Stimulated activated CD4-positive, alpha-beta T cell treated with anti-CD3 and anti-CD28 coated beads, Interleukin-1b, Interleukin-23, amount 100 ng/mL, for 1 hour (primary cell): ENCODE measurements at places on chromosomes 5 and 9.

DNA sequence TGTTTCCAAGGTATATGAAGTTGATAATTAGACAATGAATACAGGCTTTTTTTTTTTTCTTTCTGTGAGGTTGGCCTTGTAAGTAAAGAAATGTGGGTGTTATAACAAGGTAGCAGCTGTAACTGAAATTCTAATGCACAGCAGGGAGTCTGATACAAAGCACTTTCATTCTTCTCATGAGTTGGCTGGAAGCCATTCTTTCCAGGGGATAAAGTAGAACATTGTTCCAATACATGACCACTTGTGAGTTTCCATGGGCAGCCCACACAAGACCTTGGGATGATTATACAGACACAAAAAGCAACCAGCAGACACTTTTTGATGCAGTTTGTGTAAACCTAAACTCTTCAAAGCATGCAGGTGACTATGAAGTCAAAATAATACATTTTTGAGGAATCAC lies 1785.9 kb upstream of the WWC1 start:
- no peak for DNase-seq

GRCh38 chr5:134892926-134893325 lies 12.0 kb upstream of the PCBD2 start:
- no peak for DNase-seq

DNA sequence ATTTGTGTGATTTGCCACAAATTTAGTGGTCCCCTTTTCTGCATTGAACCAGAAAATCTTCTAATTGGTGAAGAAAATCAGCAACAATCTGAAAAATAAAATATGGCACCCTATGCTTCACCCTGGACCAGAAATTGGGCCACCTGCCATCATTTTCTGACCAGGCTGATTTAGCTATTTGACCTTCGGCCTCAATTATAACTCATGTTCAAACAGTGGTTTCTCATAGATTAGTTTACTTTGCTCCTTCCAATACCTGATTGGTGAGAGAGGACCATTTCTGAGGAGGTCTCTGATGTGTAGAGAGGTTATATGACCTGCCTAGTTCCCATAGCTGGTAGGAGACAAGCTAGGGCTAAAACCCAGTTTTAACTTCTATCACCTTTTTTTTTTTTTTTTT lies 59.0 kb downstream of the PTTG1 start:
- DNase-seq: no peak

- no peak for DNase-seq
Observed at GRCh38 chr5:15106530-15107283, 235.1 kb upstream of the ANKH start.

GRCh38 chr5:150500905-150501304 lies 7.0 kb upstream of the NDST1 start:
- DNase-seq: no peak

DNA sequence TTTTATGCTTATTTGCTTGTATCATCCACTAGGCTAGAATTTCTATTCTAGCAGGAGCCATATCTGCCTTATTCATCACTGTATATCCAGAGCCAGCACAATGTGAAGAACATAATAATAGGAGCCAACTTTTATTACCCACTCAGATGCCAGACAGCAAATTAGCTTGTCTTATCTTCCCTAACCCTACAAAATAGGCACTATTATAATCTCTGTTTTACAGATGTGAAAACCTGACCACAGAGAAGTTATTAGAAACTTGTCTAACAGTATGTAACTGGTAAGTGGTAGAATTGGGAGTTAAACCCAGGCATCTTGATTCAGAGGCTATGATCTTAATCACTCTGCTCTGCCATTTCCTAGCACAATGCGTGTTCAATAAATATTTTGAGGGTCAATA lies 579.5 kb downstream of the CAAP1 start:
- no peak for DNase-seq

- no peak for DNase-seq
Observed at GRCh38 chr9:69190863-69191181, 16.7 kb downstream of the TJP2 start.

DNA sequence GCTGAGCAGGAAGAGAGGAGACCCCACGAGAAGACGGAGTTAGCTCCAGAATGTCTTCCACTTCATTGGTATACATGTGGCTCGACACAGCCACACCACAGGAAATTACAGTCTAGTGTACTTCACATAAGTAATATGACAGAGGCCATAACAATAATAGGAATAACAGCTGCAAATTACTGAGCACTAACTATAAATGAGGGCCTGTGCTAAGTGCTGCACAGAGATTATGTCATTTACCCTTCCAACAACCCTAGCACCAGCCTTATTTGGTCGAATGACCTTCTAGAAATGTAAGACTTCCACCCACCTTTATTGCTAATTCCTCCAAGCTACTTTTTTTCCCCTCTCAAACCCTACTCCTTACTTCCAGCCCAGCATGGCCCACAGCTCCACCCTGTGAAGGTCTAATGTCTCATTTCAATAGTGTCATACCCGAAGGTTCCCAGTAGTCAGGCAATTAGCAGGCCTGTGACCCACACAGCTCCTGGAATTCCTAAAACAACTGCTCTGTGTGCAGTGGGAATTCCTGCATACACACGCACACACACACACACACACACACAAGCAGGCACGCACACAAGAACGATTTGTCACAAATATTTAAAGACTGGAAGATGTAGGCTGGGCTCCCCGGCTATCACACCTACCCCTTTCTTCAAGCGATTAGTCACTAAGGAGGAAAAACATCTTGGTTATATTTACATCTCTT lies 134.5 kb downstream of the FRMD3 start:
- no peak for DNase-seq

GRCh38 chr9:136133191-136133958 lies 14.7 kb upstream of the TMEM250 start:
- no peak for DNase-seq

DNA sequence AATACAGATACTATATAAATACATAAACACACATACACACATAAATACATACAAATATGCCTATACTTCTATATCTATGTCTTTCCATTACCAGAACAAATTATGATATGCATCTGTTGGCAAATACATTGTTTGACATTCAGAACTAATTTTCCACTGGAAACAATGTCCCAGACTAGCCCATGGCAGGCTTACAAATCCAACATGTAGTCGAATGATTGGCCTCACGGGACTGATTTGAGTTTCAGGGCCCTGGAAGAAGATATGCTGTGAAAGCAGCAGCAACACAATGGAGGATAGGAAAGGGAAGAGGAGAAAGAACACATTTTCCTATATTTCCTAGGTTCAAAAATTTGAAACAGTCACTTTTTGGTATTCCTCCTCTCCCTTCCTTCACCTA lies 881.1 kb upstream of the DMAC1 start:
- no peak for DNase-seq

GRCh38 chr5:402615-403359 lies 40.2 kb upstream of the EXOC3 start:
- no peak for DNase-seq

DNA sequence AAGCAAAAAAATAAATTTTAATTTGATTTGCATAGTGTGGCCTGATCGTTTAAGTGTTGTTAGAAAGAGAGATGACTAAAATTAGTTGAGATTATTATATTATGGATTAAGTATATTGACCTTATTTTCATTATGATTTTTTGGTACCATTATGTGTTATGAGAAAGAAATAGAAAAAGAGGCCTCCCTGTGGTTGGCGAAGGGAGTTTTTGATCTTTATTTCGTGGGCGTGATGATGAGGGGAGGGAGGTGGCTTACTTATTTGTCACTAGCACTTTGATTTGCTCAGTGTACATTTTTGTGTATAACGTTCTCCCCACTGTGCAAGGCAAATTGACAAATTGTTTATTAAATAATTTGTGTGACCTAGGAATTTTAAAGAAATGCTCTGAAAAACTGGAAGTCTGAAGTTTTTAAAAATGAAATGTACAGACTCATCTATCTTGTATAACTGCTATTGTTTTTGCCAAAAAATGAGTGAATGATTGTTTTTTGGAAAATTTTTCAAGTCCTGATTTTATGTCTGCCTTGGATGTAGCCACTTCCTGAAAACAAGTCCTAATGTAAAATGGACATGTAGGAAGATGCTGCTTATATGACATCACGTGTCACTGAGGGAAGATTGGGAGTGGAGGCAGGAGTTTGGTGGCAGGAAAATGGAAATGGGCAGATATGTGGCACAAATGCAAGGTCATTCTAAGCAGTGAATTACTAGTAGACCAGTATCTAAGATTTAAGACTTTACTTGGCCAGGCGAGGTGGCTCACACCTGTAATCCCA lies 3.0 kb downstream of the DAPK1 start:
- no peak for DNase-seq

DNA sequence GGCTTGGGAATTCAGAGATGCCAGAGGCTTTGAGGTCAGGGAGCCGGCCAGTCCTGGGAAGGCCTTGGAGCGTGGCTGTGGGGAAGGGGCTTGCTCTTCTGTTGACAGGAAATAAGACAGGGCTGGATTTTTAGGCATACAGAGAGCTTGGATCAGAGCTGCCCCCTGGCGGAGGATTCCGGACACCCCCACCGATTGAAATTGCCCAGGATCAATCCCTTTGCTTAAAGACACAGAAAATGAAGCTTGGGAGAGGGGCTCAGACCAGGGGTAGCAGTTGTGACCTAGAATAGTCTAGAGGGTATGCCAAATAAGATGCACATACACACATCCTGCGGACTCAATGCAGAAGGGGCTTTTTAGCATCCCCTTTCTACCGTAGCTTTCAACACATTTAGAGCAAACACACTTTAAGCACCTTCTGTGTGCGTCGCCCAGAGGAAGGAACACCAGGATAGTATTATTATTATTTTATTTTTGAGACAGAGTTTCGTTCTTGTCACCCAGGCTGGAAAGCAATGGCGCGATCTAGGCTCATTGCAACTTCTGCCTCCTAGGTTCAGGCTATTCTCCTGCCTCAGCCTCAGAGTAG lies 1.7 kb upstream of the NTMT1 start:
- DNase-seq: no peak

GRCh38 chr5:74096325-74096724 lies 470.3 kb downstream of the ARHGEF28 start:
- no peak for DNase-seq

GRCh38 chr9:37283730-37284325 lies 138.7 kb upstream of the GRHPR start:
- no peak for DNase-seq

- no peak for DNase-seq
Observed at GRCh38 chr5:14913096-14913495, 41.5 kb upstream of the ANKH start.

GRCh38 chr9:137169896-137170358 lies at the start of gene LRRC26:
Gene LRRC26 (minus strand): TSS chr9:137170051. CDS start chr9:137169943, 108 bp downstream.
- DNase-seq: no peak

DNA sequence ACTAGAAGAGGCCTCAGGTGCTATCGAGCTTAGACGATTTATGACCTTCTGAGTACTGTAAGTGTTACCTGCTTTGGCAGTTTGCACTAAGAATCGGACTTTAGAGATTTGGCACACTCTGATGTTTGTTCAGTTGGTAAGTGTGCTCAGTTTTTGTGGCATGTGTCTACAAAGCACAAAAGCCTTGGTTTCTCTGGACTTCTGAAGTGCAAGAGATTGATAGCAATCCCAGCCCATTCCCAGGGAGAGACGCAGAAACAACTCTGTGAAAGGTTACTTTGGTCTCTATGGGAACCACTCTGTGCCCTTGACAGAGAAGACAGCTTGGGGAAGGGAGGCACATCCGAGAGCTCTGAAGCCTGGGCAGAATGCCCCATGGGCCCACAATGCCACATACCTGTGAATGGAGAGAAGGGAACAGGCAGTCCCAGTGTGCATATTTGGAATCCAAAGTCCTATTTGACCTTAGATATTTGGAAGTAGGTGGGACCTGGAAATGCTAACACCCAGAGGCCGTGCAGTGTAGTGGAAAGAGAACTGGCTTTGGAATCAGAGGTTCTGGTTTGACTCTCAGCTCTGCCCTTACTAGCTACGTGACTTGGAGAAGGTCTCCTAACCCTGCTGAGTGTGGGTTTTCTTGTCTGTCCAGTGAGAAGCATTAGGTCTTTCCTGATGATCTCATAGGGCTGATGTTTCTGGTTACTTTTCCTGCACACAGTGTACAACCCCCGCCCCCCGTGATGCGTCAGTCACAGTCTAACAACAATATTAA lies 194.3 kb upstream of the VLDLR start:
- DNase-seq: no peak

GRCh38 chr9:129481424-129481809 lies 139.5 kb downstream of the C9orf50 start:
- no peak for DNase-seq

DNA sequence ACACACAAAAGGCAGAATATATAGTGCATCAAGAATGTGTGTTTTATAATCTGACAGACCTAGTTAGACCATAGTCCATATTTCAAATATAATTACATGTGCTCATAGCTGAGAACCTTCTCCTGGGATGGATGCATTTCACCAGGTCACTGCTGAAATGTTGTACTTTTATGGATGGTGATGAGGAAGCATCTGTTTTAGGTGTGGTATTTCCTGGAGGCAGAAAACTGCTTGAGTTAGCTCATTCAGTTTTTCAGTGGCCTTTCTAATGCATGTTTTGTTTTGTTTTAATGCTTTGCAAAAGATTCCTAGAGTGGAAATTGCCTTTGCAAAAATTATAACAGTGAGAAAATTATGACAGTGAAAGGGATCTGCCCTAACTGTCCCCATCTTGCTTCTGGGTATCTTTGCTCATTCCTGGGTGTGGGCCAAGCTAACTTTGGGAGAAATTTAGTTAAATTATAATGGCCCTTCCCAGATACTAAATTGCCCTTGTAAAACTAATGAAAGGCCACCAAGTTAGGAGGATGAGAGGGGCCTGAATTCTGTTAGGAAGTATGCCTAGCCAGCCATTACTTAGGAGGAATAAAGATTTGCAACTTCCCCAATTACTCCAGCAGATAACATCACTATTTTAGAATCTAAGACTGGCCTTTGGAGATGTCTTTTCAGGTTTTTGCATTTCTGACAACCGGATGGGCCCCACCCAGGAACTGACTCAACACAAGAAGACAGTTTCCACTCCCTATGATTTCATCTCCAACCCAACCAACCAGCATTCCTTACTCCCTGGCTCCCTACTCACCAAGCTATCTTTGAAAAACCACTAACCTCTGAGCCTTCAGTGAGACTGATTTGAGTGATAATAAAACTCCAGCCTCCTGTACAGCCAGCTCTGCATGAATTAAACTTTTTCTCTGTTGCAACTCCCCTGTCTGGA lies 7.0 kb upstream of the IL12B start:
- DNase-seq: no peak

- DNase-seq: no peak
Observed at GRCh38 chr9:13083963-13084528, 195.4 kb downstream of the MPDZ start.
